ENCODE measurements at places on chromosomes 5 and 9.

- DNase-seq, result no peak
Observed at GRCh38 chr5:133738271-133738670, 125.9 kb upstream of the FSTL4 start.

- no peak for DNase-seq
Observed at GRCh38 chr5:169561893-169562292, 21.7 kb upstream of the SPDL1 start.

DNA sequence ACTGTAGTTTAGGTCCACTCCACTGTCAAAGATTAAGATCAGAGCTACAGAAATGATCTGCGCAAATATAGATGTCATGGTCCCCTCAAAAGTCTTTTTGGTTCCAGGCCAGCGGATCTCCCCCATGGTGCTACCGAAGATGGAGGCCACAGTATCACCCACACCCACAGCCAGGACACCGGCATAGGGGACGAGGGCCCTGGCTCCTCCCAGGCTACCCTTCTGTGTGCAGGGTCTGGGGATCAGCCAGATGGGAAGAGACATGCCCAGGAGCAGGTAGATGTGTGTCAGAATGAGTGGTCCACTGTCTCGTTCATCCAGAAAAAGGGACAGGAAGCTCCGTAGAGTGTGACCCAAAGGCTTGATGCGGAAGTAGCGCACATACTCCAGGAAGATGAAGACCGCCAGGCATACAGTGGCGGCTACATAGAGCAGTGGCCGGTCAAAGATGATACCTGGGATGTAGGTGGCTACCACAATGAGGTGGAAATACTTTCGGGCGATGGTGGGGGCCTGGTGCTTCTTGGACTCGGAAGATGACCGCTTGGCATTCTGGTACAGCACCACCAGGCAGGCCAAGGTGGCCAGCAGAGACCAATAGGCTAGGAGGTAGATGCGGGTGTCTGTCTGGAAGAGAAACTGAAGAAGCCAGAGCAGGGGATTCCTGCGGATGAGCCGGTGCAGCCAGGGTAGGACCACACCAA is 1.5 kb downstream of the DOLK start:
- no peak for DNase-seq

DNA sequence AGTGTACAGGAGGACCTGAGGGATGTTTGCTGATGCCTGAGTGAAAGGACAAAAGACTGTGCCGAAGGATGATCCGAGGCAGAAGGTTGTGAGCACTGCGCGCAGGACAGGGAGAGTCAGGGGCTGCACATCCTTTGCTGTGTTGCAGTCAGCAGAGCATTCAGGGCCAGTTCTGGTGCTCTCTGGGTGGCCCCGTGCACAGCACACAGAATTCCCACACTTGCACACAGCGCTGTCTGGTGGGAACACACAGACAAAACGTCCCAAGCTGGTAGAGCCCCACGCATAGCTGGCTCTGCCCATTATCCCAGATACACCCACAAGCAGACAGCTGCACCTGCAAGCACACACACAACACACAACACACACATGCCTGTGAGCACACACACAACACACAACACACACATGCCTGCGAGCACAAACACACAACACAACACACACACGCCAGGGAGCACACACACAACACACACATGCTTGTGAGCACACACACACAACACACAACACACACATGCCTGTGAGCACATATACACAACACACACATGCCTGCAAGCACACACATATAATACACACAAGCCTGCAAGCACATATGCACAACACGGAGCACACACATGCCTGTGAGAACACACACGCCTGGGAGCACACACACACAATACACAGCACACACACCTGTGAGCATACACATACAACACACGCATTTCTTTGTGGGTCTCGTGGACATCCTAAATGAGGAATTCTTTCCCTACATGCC is 74.4 kb downstream of the FGF18 start:
- DNase-seq, result no peak

DNA sequence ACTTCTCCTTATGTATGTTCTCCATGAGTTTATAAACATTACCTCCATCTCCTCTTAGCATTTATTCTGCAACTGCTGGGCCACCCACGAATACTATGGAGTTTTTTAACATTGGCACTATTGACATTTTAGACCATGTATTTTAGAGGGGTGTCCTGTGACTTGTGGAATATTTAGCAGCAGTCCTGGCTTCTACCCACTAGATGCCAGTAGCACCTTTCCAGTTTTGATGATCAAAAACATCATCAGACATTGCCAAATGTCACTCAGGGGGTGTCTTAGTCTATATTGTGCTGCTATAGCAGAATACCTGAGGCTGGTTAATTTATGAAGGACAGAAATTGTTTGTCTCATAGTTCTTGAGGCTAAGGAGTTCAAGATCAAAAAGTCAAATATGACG is 187.5 kb upstream of the RORB start:
- no peak for DNase-seq

GRCh38 chr9:36486329-36486932 is 86.3 kb upstream of the MELK start:
- no peak for DNase-seq

GRCh38 chr5:25713259-25713658 is 1068.5 kb upstream of the CDH10 start:
- no peak for DNase-seq

DNA sequence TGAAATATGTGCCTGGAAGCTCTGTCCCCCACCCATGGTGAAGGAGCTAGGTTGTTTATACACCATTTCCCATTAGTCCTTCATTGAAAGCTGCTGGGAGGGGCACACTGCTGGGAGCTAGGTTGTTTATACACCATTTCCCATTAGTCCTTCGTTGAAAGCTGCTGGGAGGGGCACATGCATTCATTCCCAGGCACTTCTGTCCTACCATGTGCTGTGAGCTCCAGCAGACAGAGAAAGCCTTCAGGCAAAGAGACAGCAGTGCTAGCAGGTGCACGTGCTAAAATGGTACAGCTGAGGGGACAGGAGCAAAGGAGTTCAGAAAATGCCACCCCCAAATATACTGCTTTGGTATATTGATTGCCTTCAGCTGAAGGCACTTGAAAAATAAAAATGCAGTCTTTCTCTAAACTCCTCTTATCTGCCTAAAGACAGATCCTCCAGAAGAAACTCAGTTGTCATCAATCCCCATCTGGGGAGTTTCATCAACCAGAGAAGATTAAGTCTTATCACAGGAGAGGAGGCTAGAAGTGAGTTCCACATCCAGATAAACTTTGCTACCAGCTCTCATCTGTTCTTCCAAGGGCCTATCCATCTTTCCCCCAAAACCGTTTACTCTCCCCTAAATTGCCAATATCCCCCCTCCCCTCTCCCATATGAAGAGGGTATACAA is 27.7 kb upstream of the DAPK1 start:
- DNase-seq, result no peak

GRCh38 chr5:177510567-177511053 is 984 bp upstream of the DOK3 start:
- DNase-seq, result no peak

- no peak for DNase-seq
Observed at GRCh38 chr9:107999890-108000289, 510.3 kb upstream of the KLF4 start.

DNA sequence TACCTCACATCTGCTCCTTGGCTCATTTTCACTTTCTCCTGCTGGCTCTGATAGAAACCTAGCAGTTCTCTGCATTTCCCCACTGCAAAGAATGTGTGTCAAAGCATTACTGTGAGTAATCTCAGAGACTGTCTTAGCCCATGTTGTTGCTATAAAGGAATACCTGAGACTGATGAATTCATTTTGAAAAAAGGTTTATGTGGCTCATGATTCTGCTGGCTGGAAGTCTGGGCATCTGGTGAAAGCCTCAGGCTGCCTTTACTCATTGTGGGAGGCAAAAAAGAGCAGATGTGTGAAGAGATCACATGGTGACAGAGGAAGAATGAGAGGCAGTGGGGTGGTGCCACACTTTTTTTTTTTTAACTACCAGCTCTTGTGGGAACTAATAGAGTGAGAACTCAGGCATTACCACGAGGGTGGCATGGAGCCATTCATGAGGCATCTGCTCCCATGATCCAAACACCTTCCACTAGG is 191.6 kb upstream of the CTNND2 start:
- DNase-seq, result no peak

GRCh38 chr9:129253803-129254381 is 75.8 kb upstream of the IER5L start:
- no peak for DNase-seq

- no peak for DNase-seq
Observed at GRCh38 chr5:61689153-61689846, 357.2 kb downstream of the ZSWIM6 start.

DNA sequence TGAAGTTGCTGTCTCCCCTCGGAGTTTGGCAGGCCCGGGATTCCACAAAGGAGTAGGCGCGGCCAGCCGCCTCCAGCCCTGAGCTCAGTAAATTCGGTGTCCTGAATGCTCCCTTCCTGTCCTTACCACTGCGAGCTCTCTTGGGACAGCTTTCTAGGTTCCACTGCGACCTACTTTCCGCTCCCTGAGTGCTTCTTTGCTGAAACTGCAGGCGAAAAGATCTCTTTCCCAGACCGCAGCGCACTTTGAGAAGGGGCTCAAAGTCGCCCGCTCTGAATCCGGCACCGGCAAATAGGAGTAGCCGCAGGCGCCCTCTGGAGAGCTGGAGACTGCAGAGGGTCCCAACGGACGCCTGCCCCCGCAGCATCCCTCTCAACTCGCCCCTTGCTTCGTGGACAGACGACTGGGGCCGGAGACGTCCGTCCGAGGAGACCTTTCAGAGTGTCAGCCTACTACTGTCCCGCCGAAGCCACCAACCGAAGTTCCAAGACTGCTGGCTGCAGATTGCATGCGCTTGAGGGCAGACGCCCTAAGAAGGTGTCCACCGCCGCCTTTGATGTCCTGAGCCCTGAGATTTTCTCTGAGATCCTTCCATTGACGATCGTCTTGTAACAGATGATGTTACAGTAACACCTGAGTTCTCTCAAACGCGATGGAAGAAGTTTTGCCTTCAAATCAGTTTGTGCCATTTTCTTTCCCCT is 96.0 kb downstream of the ANXA2R start:
- DNase-seq, result no peak

GRCh38 chr9:109277451-109277850 is 43.4 kb downstream of the EPB41L4B start:
- DNase-seq, result no peak

DNA sequence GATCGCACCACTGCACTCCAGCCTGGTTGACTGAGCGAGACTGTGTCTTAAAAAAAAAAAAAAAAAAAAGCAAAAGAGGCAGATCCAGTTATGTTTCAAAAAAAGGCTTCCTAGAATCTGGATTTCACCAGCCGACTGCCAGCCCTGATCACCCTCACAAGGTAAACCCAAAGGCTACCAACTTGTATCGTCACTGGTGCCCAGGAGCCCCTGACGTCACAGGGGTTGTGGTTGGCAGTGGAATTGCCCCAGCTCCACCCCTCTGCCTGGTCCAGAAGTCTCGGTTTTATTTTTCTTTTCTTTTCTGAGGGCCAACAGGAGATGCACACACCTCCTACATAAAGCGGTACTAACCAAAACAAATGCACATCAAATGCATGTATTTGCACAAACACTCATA is 6.0 kb upstream of the LMX1B start:
- DNase-seq, result no peak

DNA sequence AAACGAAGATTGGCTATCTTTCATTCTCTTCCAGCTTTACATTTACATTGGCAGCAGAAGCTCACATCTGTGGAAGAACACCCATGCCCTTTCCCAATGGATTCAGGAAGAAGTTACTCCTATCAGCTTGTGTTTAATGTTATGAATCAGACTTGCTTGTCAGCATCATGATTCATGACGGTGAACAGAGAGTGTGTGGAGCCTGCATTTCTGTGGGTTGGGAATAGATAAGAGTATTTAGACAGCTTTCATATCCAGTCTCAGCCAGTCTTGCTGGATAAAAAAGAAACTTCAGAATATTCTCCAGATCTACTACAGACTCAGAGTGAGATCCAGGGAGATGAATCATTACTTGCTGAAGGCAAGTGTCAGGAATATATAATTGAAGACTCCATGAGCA is 812.9 kb upstream of the ZNF608 start:
- no peak for DNase-seq

DNA sequence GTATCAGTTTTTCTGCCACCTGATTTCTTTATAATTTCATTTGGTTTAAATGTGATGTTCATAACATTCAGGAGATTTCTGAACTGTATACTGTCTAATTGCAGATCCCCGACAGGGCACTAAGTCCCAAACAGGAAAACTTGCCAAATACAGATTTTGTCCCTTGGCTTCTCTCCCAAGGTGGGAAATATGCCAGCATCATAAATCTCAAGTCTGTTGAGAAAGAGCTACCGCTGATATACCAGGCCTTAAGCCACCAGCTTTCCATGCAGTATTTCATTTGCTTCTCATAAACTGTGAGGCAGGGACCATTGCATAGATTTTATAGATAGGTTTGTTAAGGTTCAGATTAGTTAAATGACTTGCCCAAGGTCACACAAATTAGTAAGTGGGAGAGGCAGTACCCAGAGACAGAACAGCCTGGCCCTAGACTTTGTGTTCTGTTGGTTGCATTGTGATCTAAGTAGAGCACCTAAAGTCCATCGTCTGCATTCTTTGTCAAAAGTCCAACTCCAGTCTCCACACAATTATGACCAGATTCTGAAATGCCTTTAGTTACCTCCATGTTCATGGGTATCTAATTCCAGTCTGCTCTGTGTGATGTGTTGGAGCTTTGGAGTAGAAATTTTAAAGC is 16.2 kb downstream of the GPR21 start:
- no peak for DNase-seq

DNA sequence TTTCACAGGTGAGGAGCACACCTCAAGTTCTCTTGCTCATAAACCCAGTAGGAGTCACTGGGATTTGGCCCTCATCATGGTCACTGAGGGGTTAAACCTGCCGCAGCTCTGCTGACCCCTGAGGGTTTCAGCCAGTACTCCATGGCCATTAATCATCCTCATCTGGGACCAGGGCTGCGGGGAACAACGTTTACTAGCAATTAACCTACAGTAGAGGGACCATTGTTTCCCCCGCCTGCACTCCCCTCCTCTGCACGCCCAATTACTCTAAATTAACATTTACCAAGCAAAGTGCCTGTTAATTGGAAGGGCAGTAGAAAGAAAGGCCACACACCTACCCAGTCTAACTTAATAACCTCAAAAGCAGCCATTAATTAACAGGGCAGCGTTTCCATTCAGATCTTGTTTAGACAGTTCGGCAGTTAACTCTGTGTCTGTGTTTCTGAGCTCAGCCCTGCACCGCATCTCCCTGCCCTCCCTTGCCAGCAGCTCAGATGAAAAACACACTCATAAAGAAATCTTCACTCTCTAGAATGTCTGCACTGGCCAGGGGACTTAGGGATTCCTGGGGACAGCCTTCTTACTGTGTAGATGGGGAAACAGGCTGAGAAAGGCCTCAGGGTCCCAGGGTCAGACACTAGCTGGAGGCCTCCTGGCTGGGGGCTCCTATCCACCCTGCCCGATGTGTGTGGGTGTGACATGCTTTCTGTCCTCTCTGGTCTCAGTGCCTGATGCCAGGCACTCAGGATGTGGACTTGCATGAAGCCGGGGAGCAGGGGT is 51.6 kb downstream of the ALG2 start:
- no peak for DNase-seq

- DNase-seq, result no peak
Observed at GRCh38 chr5:179699616-179700237, 960 bp downstream of the CANX start.

- no peak for DNase-seq
Observed at GRCh38 chr5:131328536-131329285, 64.9 kb downstream of the CDC42SE2 start.
